ENCODE measurements at places on chromosomes 2 and 18. TPM values are rescaled to one million over a fixed set of nuclear protein-coding genes. Genes with fewer than 3 reads are reported as not detected.

KCNG2 gene
- not detected for total RNA-seq

ABCB6 gene
- total RNA-seq: 28.5 TPM

COL3A1 gene
- 0.22 TPM for total RNA-seq

RAB17 gene
- total RNA-seq: 0.28 TPM

VIT gene
- total RNA-seq: not detected

STPG4 gene
- total RNA-seq: not detected

IL1R1 gene
- 55.7 TPM for total RNA-seq

CHRNG gene
- total RNA-seq: not detected

TCF7L1 gene
- 11.5 TPM for total RNA-seq

SERPINB13 gene
- total RNA-seq: not detected

ANKAR gene
- total RNA-seq: 1.9 TPM
